Left renal pelvis (tissue), 4 donors: ENCODE measurements at places on chromosomes 2 and 18. TPM values are rescaled to one million over a fixed set of nuclear protein-coding genes. Genes with fewer than 3 reads are reported as not detected.

The CNDP1 gene
- 1.6 TPM for polyA plus RNA-seq

The IL36RN gene
- not detected for polyA plus RNA-seq

DNA sequence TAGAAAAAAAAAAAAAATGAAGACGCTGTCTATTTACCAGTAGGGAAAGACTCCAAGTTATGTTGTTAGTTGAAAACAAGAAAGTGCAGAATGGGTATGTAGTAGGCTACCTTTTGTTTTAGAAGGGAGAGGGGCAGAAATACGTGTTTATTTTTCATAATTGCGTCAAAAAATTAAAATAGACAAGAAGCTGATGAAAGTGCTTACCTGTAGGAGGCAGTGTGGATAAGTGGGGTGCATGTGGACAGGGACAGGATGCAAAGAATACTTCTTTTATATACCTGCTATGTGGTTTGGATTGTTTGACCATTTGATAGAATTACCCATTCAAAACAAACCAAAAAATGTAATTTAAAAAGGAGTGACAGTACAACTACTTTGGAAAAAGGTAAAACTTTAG lies 3.0 kb upstream of the GCG start:
- no peak for DNase-seq

DNA sequence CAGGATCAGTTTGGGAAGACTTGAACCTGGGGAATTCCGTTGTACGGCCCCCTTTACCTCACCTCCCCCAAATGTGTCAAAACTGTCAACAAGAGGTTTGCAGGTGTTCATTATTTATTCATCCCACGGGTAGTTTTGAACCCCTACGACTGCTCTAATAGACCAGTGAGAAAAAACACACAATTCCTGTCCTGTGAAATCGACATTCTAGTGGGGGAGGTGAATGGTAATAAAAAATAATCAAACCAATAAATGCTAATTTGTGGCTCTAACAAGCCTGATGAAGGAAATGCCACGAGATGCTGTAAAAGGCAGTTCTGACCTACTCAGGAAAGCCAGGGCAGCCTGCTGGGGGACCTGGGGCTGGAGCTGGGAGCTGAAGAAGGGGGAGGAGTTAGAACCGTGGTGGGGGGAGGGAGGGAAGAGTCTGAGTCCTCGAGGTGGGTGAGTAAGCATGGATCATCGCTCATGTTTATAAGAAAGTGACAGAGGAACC lies 463 bp upstream of the DNAJB2 start:
- no peak for DNase-seq

GRCh38 chr2:47078541-47079482 lies 76.3 kb downstream of the STPG4 start:
- DNase-seq = no peak

DNA sequence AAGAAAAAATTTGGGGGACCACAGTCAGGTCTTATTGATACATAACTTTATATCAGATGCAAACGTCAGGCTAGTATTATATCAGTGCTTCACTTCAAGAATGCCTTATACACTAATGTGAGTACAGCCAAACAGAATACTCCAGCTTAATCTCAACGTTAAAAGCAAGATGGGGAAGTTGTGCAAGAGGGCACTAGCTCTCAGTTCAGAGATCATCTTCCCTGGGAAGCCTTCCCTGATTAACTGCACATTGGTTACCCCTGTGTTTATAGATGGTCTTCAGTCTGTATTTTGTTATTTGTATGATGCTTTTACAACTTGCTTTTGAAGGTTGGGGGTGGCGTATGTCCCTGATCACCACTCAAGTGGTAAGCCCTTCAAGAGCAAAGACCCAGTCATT lies 11.4 kb downstream of the EPAS1 start:
- DNase-seq = no peak
